NCI-H82 (cell line): ENCODE measurements at places on chromosomes 13 and 19.

DNA sequence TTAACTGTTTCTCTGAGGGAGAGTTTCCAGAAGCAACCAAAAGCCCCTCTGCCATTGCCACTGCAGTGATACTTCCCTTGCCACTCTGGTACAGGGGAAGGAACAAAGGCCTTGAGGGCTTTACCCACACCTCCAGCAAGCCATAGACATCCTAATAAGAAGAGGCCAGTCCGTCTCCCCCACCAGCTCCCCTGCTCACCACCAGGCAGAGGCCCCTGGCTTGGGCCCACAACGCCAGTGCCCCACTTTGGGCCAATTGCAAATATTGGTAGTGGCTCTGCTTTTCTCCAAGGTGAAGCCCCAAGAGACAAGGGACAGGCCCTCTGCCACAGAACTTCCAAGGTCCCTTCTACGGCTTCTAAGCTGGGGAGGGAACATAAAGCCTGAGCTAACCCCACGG, 833.0 kb downstream of the DACH1 start:
- DNase-seq: no peak

- no peak for DNase-seq
These were observed 17.3 kb downstream of the MPND start for GRCh38 chr19:4360641-4361151.

DNA sequence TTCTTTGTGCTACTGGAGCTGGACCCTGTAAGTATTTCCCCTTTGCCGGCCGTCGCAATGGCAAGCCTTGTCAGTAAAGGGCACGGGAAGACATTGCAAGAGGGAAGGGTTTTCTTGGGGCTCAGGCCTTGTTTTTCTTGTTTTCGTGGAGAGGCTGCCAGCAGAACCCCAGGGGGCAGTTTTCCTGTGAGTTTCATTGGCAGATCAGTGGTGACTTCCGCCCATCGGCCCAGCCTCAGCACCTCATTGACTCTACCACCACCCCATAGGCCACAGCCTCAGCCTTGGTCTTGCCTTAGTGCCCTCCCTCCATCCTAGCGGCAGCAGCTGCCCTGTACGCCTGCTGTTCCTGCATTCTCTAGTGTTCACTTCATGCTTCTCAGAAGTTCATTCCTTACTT, 61.5 kb downstream of the GJA3 start:
- no peak for DNase-seq

- no peak for DNase-seq
These were observed 10.4 kb downstream of the UPF1 start for GRCh38 chr19:18842166-18842565.

GRCh38 chr19:45405435-45406225, 761 bp upstream of the PPP1R13L start:
- DNase-seq: peak; percentile 98

GRCh38 chr13:113550453-113550852, 34.1 kb upstream of the TFDP1 start:
- DNase-seq: no peak

DNA sequence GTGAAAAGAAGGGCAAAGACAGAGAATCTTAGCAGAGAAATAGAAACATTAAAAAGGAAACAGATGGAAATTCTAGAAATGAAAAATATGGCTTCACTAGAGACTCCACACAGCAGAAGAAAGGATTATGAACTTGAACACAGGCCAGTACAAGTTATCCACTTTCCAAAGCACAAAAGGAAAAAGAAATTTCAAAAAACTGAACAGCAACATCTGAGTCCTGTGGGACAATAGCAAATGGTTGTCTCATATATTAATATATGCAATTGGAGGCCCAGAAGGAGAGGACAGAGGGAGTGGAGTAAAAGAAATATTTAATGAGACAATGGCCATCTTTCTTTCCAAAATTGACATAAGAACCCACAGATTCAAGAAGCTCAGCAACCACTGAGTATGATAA, 141.7 kb upstream of the GJB6 start:
- DNase-seq: no peak

- no peak for DNase-seq
These were observed 1.1 kb upstream of the EPN1 start for GRCh38 chr19:55673889-55674288.

GRCh38 chr13:50794226-50794625, 49.3 kb downstream of the DLEU7 start:
- DNase-seq: no peak

GRCh38 chr13:98912846-98913245, 65.0 kb downstream of the DOCK9 start:
- no peak for DNase-seq

DNA sequence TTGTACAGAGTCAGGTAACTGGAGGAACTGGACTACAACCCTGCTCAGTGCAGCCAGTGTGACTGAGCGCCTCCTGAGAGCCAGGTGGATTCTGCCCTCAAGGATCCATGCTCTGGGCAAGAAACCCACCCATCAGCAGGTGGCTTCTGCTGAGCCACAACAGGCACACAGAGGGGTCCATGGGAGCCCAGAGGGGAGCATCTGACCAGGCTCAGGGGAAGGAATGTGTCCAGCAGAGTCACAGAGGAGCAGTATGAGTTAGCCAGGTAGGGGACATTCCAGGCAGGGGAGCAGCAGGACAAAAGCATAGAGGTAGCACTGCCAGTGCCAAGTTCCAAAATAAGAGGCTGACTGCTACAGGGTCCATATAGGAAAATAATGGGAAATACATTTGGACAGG, 19.9 kb downstream of the DHRS12 start:
- no peak for DNase-seq

- DNase-seq: no peak
These were observed 12.1 kb downstream of the HIPK4 start for GRCh38 chr19:40377876-40378385.

DNA sequence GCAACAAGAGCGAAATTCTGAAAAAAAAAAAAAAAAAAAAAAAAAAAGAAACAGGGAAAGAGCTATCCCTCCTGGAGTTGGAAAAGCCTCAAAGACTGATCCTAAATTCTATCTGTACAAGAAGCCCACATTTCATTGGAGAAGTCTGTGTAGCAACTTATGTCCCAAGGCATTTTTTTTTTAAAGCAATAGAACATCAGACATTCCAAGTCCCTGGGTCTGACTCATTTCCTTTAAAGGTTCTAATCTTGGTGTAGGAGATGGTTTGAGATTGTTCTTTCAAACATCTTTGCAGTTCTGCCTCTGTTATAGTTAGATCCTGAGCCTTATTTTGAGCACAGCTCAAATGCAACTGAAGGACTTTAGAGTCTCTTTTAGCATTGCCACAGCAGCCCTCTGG, 706.5 kb upstream of the MIR17HG start:
- DNase-seq: no peak

DNA sequence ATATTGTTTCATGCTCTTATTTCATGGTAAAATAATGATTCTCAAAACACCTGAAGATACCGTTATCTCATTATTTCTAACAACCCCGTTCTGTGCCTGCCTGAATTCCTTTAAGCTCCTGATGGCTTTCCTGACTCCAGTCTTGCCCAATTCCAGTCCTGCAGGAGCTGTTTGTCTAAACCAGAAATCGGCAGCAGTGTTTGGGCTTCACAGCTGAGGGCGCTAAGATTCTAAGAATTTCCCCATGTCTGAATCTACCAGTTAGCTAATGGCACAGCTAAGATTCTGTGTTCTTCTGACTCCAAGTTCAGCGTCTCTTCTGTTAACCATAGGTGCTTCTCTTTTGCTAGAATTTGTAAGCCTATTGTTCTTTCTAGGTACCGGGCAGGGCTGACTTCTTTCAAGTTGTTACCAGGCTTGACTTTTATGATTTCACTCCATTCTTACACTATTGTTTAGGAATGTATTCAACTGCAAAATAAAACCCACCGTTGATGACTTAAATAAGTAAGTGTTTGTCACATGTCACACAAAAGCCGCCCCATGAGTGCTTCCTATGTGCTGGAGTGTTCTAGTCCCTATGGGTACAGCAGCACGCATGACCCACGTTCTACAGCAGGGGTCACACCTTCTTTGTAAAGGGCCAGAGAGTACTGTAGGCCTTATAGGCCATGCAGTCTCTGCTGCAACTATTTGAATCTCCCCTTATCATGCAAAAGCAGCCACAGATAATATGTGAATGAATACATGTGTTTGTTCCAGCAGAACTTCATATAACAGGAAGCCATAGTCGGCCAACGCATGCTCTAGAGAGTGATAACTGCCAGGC, 168.3 kb upstream of the RNF113B start:
- peak; percentile 25 for DNase-seq

DNA sequence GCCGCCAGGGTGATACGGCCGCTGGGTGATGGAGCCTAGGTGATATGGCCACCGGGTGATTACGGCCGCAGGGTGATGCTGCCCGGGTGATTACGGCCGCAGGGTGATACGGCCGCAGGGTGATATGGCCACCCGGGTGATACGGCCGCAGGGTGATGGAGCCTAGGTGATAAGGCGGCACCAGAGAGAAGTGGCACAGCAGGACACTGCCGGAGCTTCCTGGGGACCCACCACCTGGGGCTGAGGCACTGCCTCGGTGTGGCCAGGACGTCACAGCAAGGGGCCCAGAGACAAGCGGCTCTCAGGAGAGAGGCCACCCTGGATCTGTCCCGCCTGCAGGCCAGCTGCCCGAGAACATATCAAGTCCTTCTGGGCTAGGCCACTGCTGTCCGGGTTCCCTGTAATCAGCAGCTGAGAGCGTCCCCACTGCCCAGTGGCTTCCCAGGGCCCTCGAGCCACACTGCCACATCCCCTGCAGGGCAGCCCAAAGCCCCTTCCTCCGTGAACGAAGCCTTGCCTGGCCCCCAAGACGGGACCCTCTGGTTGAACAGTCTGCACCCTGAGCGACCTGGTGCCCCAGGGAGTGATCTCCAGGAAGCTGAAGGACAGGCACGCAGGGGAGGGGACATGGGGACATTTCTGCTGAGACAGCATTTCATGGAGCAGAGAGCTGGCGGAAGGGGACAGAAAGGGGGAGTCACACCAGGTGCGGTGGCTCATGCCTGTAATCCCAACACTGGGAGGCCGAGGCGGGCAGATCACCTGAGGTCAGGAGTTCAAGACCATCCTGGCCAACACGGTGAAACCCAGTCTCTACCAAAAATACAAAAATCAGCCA, 22.1 kb downstream of the ZNF787 start:
- no peak for DNase-seq

DNA sequence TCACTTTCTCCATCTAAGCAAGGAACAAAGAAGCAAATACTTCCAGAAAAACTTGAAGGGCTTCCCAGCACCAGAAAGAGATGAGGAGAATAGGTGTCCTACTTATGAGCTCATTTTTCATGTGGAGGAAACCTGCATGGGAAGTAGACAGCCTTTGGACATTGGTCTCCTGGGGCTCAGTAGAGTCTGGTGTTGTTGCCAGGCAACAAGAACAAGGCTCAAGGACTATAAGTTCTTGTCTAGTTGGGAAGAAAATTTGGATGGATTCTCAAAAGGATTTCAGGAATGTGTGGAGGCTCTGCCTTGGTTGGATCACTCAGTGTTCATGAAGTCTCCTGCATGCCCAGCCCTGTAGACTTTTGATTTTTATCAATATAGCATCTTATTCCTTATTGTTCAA, 84.5 kb downstream of the MBNL2 start:
- DNase-seq: no peak

- no peak for DNase-seq
These were observed 104.7 kb downstream of the RGCC start for GRCh38 chr13:41562083-41562482.

- DNase-seq: no peak
These were observed 637 bp upstream of the PDS5B start for GRCh38 chr13:32585550-32586079.

DNA sequence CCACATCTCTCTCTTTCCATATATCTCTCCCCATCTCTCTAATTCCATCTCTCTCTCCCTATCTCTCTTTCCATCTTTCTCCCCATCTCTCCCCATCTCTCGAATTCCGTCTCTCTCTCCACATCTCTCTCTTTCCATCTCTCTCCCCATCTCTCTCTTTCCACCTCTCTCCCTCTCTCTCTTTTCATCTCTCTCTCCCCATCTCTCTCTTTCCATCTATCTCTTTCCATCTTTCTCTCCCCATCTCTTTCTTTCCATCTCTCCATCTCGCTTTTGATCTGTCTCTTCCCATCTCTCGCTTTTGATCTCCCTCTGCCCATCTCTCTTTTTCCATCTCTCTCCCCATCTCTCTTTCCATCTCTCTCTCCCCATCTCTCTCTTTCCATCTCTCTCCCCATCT, 25.6 kb downstream of the ADGRE3 start:
- no peak for DNase-seq
